ENCODE measurements at places on chromosomes 13 and 19.

GRCh38 chr19:45798995-45799517 is 6.4 kb upstream of the DMWD start:
- DNase-seq: peak; percentile 82

- DNase-seq: peak; percentile 97
Observed at GRCh38 chr19:46413262-46414031, at the start of gene CCDC8. Gene CCDC8 (minus strand): TSS chr19:46413564. CDS start chr19:46412810, 754 bp downstream.

GRCh38 chr13:39111145-39111544 is 72.9 kb downstream of the NHLRC3 start:
- no peak for DNase-seq

GRCh38 chr13:27170221-27170515 is 1.4 kb downstream of the USP12 start:
- no peak for DNase-seq

- no peak for DNase-seq
Observed at GRCh38 chr19:8142513-8142900, 6.9 kb downstream of the FBN3 start.

GRCh38 chr19:6045108-6045507 is 65.2 kb downstream of the RFX2 start:
- no peak for DNase-seq

DNA sequence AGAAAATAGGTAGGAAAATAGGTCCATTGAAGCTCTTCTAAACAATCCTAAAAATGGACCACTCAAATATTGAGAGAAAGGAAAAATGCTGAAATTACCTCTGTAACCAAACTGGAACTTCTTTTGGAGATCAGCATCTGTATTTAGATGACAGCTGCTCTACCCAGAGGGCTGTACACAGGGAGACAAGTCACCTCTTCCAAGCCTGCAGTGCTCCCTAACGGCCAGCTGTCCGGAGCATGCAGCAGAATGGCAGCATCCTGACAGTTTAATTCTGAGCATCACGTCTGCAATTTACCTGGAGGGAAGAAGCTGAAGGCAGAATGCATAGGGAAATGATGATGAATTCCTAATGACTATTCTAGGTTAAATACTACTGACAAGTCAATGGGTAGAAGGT is 62.8 kb upstream of the DIAPH3 start:
- DNase-seq: no peak

GRCh38 chr19:40464059-40465024 is 1.2 kb downstream of the BLVRB start:
- DNase-seq: peak; percentile 79

DNA sequence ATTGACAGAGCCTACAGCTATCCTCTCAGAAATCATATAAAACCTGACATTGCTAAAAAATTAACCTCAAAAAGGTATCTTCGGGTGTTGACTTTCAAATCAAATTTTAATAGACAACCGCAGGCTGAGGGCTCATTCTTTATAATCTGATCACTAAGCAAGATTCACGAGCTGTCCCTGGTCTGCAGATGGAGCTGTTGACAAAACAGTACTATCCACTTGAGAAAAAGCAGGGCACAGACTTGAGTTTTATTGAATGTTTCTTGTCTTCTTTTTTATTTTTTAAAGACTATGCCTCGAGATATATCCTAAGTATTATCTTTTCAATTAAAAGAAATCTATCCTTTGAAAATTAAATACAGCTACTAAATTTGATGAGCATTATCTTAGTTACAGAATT is 540.5 kb downstream of the PCDH9 start:
- DNase-seq: no peak

- DNase-seq: no peak
Observed at GRCh38 chr13:39385621-39386231, 217.3 kb downstream of the LHFPL6 start.

- peak; percentile 49 for DNase-seq
Observed at GRCh38 chr19:48121909-48122371, 11.3 kb upstream of the PLA2G4C start.

DNA sequence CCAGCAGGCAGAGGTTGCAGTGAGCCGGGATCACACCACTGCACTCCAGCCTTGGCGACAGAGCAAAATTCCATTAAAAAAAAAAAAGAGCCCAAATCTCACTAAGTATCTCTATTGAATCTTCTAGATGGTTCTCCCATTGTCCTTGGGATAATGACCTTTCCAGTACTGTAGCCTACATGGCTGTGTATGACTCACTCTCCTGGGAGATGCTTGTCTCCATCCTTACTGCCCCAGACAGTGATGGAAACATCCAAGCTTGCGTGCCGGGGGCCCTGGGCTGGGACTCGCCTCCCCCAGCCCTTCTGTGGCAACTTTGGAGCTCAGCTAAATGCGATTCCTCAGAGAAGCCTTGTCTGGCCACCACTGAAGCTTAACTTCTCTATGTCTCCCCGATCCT is 49.7 kb downstream of the NWD1 start:
- DNase-seq: no peak

GRCh38 chr13:61908906-61909615 is 493.4 kb upstream of the PCDH20 start:
- DNase-seq: no peak

- no peak for DNase-seq
Observed at GRCh38 chr19:42363614-42364346, 26.3 kb downstream of the CNFN start.

DNA sequence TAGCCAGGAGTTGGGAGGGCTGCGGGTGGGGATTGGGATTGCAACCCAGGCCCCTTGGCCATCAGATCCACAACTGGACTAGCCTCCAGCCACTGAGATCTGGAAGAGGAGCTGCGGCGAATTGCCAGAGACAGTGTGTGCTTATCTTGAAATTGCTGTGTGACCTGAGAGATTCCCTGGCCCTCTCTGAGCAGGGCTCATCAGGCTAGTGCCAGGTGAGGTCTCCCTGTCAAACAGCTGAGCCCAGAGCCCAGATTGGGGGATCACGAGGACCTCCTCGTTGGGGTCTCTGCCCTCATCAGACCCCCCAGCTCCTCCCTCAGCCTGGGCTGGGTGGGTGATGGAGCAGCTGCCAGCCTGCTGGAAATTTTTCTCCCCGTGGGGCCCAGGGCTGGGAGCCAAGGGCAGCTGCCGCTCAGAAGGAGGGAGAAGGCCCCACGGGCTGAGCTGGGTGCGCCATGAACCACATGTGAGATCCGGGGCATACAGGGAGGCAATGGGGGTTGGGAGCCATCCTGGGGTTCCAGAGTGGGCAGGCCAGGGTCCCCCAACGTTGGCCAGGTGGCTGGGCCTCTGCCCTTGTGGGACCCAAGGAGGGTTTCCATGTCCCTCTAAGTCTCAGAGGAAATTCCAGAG is 7.2 kb downstream of the FUT5 start:
- DNase-seq: no peak

- no peak for DNase-seq
Observed at GRCh38 chr13:48078251-48078656, 16.6 kb downstream of the MED4 start.

DNA sequence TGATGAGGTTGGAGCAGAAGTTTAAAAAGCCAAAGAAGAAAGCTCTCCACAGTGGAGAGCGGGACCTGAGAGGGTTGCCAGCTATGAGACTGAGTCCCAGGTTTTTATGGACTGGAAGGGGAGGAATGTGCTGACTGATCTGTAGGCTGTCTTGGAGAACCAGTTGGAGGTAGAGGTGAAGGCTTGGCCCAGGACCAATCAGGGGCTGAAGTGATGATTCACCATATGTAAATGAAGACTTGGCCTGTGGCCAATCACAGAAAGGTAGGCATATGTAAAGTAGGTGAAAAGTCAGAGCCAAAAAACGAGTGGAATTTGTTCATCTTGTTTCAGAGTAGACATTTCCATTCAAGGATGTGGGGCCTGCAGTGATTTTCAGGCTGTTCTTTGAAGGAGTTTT is 17.5 kb upstream of the KBTBD6 start:
- no peak for DNase-seq

DNA sequence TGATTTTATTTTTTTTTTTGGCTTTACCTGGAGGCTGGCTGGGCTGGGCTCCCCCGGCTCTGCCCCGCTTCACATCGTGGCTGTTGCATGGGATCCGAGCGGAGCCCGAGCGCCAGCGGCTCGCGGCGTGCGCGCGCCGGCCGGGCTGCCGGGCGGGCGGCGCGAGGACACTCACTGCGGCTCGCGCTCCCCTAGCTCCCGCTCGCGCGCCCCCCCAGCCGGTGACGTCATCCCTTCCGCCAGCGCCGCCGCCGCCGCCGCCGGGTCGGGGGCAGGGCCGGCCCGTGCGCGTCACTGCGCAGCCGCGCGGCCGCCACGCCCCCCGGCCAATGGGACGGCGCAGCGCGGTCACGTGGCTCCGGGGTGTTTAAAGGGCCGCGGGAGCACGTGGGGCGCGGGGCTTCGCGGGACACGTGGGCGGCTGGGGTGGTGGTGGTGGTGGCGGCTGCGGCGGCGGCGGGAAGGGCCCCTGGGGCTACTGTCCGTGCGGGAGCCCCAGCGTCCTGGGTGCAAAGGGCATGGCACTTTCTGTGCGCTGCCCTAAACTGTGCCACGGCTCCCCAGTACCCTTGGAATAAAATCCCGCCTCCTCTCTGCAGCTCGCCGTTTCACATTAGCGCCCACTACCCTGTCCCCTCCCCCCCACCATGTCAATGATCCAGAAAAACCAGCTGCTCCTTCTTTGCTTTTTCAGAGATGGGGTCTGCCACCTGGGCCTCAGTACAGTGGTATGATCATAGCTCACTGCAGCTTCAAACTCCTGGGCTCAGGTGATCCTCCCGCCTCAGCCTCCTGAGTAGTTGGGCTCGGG is at the start of gene PTPRS:
PTPRS (minus strand) TSS at position 176 of the 811 bp plus-strand sequence. CDS start 54,672 bp downstream, outside the sequence.
- peak; percentile 90 for DNase-seq

GRCh38 chr13:90710164-90710759 is 637.2 kb upstream of the MIR17HG start:
- no peak for DNase-seq

All from right forelimb (tissue), 1 donor.